Activated CD8-positive, alpha-beta memory T cell treated with anti-CD3 and anti-CD28 coated beads, Interleukin-2, amount 10 ng/mL, durations not matched to agents 7 days and 5 days (primary cell): ENCODE measurements at places on chromosomes 7 and 10.

DNA sequence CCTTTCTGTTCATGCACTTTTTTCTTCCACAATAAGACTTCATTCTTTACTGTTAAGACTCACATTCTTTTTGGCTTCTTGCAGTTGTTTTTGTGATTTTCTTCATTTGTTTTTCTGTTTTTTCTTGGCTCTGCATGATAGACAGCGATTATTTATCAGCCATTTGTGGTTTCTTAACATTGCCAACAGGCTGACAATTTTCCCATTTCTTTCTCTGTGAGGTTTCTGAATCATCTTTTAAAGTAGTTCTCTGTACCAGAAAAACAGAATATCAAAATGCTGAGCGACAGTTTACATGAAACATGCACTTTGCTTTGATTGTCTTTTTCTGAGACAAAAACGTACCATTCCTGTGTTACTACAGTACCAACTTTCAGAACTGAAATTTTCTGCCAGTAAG lies 334.2 kb upstream of the MAGI2 start:
- no peak for DNase-seq

- no peak for DNase-seq
Observed at GRCh38 chr10:30577048-30577447, 52.5 kb downstream of the LYZL2 start.

DNA sequence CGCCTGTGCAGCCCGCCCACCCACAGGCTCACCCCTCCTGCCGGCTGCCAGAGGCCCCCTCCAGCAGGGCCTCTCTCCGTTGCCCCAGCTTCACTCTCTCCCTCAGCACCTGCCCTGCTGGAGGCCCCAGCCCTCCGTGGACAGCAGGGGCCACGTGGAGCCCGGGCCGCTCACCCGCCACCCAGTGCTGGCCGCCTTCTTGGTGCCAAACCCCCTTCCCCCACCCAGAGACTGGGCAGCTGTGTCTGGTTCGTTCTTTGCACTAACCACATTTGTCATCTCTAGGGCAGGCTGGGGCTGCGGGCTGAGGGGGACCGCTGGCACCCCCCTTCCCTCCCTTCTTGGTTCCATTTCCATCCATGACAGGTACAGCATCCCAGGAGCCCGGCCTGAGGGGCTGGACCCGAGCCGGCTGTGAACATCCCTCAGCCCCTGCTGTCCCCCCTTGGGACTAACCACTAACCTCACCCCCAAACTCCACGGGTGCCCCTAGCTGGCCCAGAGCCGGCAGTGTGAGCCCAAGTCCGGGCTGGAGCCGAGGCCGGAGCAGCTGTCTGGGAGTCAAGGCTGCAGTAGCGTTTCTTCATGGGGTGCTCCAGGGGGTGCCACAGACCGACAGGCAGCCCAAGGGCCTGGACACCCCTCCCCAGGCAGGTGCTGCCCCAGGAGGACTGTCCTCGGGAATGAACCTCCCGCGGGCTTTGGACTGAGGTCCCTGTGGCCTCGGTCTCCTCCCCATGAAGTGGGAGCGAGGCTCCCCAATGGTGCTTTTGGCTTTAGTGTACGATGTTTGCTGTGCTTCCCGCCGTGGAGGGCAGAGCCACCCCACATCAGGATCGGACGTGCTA lies 25.5 kb upstream of the AMZ1 start:
- DNase-seq, result no peak

DNA sequence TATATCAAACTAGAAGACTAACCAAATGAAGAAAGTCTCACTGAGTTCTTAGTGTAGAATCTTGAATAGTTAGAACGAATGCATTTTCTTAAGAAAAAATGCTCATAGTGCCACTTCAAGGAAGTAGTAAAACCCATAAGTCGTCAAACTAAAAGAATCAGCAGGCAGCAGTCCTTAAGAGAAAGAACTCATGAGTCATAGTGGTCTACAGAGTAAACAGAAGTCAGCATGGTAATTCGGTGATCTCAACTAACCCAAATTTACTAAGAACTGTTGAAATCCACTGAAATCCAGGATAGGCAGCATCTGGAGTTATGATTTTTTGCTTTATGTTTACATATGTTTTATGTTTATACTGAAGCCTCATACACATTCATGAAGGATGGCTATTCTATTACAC lies 256.2 kb downstream of the LHFPL3 start:
- no peak for DNase-seq

DNA sequence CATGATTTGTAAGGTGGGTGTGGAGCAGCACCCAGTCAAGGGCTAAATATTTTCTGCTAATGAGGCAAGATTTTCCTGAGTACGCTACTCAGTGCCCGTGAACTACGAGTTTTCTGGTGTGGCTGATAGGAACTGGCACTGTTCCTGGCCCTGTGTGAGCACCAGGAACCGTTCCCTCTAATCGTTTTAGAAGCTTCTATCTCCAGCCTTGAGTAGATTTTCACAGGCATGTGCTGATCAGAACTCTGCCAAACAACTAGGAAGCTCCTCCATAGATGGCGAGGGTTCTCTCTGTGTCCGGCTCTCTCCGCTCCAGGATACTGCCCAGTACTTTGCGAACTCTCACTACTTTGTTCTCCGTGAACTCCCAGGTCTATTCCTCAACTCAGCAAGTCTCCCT lies 17.7 kb downstream of the TRIM4 start:
- no peak for DNase-seq

DNA sequence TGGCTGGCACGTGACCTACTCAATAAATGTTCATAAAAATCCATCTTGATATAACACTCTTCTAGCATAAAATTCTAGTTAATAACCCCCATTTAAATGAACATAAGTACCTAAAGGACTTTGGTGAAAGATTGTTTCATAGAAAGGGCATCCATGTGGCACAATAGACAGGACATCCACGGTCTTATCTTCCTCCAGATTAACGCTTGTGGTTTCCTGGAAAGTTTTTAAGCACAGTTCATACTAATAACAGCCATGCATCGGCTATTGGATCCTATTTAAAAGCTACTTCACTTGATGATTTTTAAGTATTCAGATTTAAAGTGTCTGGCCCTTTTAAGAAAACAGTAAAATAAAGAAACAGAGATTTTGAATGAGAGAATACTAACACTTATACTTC lies 288.3 kb downstream of the AHR start:
- DNase-seq, result no peak

- no peak for DNase-seq
Observed at GRCh38 chr7:2005786-2006185, 227.0 kb downstream of the MAD1L1 start.

- DNase-seq, result no peak
Observed at GRCh38 chr7:80981405-80981804, 62.6 kb upstream of the SEMA3C start.

DNA sequence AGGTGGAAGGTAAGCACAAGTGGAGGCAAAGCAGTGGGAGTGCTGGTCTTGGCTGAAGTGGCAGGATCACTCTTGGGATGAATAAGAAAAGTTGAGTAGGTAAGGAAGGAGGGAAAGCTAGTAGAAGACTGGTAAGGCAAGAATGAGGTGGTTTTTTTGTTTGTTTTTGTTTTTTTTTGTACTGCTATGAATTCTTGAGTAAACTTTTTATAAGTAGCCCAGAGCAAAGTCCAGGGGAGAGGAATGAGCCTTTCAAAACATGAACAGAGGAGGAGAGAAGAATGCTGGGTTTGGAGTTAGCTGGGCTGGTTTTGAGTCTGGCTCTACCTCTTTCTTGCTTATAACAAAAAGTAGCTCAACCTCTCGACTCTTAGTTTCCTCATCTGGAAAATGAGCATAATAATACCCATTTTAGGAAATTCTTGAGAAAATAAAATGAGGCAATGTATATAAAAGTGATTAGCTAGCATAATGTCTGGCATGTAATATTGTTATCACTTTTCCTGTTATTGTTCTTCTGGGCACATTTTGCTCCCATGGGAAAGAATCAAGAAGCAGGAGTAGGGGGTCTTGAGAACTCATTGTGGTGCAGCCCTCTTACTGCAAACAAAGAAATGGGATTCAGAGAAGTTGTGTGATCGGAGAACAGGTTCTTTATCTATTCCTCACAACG lies 24.1 kb upstream of the LRRC17 start:
- no peak for DNase-seq

GRCh38 chr7:115145512-115145911 lies 223.6 kb downstream of the MDFIC start:
- no peak for DNase-seq

GRCh38 chr10:12780634-12781601 lies 220.6 kb downstream of the CCDC3 start:
- no peak for DNase-seq

DNA sequence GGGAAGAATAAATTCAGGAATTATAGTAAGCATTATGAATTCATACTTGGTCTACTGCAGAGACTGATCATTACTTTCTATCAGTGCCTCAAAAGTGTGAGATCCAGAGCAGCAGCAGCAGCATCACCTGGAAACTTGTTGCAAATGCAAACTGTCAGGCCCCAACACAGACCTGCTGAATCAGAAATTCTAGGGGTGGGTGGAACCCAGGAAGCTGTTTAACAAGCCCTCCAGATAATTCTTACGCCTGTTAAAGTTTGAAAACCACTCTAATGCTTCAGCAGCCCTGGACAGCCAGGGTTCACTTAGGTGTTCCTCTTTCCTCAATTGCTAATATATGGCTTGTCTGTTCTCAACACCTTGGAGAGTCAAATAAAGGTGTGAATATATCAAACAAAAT lies 19.5 kb downstream of the CACUL1 start:
- DNase-seq, result no peak

DNA sequence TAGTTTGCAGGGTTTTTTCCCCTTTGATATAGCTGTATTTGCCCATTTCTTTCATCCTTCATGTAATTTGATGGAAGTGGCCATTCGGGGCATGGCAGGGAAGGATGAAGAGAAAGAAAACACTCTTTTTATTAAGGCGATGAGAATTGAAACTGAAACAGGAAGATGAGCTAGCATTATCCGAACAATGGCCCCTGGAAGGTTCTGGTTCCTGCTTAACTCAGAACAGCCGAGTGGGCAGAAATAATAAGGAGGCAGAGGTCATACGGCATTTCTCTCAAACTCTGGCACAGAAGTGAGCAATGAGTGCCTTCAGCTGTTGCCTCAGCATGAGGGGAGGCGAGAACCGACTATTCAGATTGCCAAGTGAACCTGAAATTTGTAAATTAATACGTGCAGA lies 113.2 kb upstream of the MYO3A start:
- DNase-seq, result no peak

DNA sequence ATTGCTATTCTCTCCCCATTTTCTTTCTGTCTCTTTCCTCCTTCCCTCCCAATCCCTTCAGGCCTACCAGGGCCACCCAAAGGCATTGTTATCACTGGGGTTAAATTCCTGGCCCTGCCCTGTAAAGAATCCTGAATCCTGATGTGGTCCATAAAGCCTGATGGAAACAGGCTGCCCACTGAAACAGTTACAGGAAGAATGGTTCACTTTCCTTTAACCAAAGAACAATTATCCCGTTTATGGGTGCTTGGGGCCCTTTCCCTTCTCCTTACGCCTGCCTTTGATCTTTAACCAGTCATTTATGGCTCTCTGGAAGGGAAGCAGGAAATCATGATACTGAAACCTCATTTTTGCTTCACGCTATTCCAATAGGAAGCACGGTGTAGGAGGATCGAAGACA lies 273.1 kb upstream of the NEBL start:
- DNase-seq, result no peak

DNA sequence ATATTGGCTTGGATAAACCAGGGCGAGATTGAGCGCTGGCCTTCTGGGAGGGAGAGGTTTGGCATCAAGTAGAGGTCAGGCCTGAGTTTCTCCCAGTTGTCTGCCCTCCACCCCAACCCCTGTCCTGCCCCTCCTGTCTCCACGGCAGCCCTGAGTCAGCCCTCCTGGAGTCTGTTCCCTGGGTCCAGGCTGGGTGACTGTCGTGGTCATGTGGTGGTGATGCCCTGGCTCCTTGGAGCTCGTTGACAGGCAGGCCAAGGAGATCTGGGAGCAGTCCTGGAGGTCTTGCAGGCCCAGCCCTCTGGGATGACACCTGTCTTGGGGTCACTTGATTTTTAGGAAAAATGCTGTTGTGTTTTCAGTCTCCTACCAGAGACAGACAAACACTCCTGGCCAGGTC lies 53.6 kb upstream of the PODXL start:
- no peak for DNase-seq

DNA sequence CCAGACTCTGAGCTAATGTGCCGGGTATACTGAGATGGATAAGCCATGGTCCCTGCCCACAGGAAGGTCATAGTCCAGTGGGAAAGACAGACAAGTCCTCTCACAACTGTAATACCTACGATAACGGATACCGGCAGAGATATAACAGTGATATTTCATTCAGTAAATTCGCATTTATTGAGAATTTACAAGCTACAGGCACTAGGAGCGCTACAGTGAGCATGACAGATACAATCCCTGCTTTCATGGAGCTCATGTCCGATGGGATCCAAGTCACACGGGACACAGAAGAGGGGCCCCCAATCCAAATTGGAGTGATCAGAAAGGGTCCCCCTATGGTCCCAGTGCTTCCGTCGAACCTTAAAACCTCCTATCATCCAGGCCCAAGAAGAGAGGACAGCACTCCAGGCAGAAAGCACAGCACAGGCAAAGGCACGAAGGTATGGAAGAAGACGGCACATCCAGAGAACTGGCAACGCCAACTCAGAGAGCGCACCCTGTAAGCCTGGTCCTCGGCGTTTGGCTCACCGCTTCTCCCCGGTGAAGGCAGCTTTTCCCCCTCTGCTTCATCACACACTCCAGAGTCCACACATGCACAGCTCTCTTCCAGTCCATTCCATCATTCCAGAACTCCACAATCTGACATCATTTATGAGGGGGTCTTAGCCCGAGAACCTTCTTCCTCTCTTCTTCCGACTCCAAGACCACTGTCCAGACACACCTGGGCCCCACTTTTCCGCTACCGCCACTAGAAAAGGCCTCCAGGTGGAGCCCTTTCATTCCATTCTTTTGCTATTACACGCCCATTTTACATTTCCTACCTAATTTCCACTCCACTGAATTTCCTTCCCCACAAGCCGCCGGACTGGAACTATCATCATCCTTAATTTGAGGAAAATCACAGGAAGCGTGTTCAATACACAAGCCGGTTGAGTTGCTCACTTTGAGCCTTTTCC lies 47.8 kb upstream of the NKX2-3 start:
- DNase-seq, result no peak

DNA sequence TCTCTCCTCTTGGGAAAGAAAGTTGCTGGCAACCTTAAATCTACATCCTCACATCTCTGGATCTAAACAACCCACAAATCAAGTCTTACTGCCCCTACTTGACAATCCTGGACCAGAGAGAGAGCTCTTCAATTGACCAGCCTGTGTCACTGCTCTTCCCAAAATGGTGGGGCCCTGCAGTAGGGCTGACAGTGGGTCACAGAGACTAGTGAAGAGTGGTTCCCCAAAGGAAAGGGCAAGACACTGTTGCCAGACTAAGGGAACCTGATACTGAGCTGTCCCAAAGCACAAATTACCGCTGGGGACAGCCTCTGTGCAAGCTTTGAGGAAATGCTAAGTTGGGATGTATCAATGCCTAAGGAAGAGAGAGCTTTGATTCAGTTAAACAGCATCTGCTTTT lies 4.5 kb upstream of the GPRIN2 start:
- DNase-seq, result peak; percentile 41

DNA sequence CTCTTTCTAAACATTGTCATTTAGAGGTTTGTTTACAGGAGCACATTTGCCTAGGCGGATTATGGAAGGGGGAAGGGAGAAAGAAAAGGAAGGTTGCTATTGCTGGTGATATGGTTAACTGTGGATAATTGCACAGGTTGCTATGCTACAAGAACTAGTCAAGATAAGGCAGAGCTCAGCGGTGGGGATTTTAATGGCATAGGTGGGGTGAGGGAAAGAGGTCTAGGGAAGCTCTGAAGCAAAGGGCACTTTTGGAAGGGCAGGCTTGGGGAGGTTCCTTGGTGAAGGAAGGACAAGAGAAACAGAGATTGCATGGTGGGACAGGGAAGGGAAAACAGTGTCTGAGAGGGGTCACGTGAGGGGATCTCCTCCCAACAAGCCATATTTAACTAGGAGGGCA lies 19.5 kb downstream of the HYAL4 start:
- DNase-seq, result no peak

- no peak for DNase-seq
Observed at GRCh38 chr7:28005847-28006231, 174.8 kb downstream of the JAZF1 start.
